ENCODE measurements at places on chromosomes 12 and 14.

DNA sequence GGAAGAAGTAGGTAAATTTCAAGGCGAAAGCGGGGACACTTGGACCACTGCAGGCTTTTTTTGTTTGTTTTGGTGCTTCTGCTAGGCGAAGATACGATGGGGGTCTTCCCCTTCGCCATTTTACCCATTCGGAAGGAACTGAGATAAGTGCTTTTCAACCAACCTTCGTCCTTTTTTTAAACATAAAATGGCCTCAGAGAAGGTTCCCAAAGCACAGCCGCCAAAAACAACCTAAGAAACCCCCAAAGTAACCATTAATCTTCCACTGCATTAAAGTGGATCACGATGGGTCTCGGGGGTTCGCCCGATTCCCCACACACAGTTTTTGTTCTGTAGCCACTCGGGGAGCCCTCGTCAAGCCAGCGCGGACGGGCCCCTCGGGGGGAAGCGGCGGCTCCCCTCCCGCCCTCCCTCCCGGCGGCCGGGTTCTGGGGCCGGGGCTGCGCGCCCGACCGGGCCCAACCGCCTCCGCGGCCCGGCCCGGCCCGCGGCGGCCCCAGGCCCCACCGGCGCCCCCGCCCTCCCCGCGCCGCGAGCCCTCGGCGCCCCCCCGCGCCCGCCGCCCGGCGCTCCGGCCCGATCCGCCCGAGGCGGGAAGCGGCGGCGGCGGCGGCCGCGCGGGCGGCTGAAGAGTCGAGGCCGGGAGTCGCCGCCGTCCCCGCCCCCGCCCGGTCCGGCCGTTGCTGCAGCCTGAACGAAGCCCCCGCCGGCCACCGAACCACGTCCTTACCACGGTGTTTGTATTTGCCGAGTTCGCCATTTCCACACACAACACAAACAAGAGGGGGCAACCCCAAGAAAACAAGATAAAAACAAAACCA, 790 bp downstream of the GTF2A1 start:
- DNase-seq = peak; percentile 28

DNA sequence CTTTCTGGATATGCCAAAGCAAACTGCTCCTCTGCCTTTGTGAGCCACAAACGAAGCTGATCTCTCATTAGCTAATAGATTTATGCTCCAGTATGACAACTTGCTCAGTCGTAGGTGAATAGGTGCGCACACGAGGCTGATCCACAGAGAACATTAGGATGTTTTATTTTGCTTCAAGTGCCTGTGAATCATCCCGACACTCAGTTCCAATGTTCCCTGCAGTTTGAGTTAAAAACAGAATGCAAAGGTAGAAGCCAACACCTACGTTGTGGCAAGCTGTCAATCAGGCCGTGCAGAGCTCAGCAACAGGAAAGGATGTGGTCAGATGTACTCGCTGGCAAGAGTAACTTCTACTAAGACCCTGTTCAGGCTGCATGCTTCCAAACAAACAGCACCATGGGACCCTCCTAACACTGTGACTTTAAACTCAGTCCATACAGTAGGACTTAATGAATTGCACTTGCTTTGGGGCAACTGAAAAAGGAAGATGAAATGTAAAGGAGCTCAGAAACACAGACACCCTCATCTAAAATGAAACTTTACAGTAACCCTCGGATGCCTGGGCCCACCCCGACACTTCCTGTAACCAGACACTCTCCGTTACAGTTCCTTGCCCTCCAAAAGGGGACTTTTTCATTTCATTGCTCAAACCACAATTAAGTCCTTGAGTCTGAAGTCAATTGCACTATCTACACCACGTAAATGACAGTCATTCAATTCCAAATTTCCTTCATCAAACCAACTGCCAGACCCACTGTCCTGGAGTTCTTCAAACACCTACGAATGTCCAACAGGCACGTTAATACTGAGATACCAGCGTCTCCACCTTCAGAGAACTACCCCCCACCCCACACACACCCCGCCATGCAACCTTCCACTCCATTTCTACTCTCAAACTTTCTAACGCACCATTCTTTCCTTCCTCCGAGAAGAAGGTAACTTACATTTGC, 1.6 kb downstream of the CCDC88C start:
- DNase-seq = no peak

DNA sequence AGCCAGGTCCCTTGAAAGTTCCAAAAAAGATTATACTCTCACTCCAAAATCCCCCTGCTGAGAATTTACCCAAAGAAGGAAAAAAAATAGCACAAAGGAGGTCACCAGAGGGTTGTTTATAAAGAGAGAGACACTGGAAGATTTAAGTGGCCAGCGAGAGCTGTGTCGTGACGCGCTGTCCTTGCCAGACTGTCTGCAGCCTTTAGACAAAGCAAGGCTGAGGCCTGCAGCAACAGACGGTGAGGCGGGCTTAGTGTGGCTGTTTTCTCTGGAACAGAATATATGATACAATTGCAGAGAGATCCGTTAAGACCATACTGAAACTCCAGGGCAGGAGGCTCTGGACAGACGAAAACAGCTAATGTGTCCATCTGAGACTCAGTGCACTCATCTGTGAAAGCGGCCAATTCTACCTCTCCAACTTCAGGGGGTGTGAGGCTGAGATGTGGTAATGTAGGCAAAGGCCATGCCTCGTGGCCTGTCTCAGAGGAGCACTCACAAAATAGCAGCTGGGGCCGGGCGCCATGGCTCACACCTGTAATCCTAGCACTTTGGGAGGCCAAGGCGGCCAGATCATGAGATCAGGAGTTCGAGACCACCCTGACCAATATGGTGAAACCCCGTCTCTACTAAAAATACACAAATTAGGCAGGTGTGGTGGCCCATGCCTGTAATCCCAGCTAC, 36.2 kb downstream of the ANAPC7 start:
- no peak for DNase-seq

- no peak for DNase-seq
Measured at GRCh38 chr12:4979737-4980136, 63.9 kb upstream of the KCNA5 start.

GRCh38 chr14:99571303-99571986, 32.6 kb downstream of the CCDC85C start:
- no peak for DNase-seq

DNA sequence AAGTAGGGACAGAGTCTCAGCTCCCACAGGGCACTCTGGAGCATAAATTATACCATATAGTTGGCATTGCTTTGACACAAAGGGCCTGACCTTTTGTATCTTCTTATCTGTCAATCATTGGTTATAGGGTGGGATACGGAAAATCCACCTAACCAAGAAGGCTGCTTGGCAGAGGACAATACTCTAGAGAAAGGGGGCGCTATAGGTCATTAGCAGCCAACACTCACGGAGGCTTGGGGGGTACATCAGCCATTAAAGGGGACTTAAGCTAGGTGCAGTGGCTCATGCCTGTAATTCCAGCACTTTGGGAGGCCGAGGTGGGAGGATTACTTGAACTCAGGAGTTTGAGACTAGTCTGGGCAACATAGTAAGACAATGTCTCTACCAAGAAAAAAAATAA, 22.9 kb downstream of the SPTSSA start:
- DNase-seq = no peak

- DNase-seq = no peak
Measured at GRCh38 chr14:77284466-77284865, 13.5 kb upstream of the NGB start.

- no peak for DNase-seq
Measured at GRCh38 chr12:104588921-104589590, 132.3 kb downstream of the CHST11 start.

DNA sequence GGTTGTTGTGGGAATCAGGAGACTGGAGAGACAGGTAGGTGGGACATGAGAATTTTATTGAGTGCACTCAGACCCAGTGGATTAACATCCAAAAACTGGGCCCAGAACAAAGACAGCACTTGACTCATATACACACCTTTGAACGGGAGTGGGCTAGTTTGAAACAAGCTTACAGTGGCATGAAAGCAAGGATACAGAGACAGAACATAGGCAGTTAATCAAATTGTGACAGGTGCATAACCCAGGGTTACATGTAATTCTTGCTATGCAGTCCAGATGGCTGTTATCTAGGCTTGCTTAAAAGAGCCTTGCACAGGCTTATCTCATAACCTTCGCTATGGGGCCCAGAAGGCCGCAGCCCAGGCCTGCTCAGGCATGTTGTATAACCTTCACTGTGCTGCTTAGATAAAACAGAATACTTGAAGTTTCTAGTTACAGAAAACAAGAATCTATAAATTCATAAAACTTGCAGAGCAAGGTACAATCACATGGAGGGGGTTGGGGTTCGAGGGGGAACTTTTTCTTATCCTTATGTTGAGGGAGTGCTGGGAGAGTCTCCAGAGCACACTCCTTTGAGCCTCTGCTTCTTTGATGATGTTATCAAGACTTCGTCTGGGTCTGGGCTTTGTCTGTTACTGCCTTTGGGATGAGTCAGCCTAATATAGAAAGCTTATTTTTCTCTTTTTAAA, 81.7 kb downstream of the TNFAIP2 start:
- DNase-seq = no peak

GRCh38 chr12:41011939-41012338, 176.2 kb upstream of the PDZRN4 start:
- no peak for DNase-seq
